Ovary (tissue), 10 donors: ENCODE measurements at places on chromosomes 5 and 9. TPM values are rescaled to one million over a fixed set of nuclear protein-coding genes. Genes with fewer than 3 reads are reported as not detected.
A peak's percentile ranks its signal among the peaks of the same experiment; 100 is the strongest.

DNA sequence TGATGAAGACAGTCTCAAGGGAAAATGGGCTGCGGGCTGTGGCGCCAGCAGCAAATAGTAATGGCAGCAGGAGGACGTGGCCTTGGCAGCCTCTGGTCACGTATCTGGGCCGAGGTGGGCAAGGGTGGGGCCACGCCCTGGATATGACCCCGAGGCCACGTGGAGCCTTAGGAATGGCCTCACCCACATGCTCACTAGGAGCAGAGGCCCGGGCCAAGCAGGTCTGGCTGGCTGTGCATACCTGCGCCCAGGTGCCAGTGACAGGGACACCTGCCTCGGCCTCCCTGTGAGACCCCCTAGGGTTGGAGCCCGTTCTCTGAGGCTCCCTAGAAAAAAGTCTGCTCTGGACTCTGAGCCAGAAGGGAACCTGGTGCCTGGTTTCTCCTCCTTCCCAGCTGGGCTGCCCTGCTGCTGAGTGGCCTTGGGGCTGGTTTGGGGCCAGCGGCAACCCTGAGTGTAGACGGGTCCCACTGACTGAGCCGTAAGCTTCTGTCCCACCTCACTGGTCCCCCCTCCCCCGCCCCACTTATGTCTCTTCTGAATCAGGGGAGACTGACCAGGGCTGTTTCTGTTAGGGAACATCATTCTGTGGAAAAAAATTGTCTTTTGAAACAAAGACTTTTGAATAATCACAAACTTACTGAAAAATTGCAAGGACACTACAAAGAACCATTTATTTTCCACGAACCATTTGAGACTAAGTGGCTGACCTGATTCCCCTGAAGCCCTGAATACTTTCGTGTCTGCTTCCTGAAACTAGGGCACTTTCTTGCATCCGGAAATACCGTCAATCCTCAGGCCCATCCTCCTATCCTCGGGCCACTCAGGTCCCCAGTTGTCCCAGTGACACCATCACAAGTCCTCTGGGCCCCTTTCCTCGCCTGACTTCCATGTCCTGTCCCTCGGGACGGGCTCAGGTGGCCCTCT, 60.8 kb downstream of the WNK2 start:
- no peaks in the 10 kb centered on the region for H3K27me3 ChIP-seq
- DNase-seq, result no peak
- H3K27ac ChIP-seq, result no peak overlapping the region
- H3K4me1 ChIP-seq, result no peaks in the 10 kb centered on the region
- no peak overlapping the region for H3K4me3 ChIP-seq

DNA sequence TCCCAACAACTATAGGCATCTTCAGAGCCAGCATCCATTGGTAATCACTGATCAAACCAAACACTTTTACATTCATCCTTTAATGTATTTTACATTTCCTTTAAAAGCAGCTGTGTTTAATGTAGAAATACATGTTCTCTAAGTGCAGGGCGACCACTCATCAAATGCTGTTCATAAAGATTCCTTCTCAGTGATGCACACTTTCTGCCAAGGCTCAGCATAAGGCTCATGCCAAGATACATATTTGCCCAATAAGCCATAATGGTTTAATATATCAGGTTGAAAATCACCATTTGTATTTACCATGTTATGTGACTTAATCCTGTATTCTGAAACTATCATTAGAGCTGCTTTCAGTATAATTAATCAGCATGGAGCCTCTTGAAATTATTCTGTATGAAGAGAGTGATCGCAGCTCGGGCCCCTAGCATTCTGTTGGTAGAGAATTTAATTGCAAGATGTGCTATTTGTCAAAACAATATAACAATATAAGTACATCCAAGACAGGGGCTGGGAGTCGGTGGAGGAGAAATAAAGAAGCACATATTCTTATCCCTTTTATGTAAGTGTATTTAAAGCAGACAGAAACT, 267.5 kb downstream of the EBF1 start:
- no peak overlapping the region for H3K27ac ChIP-seq
- no peaks in the 10 kb centered on the region for H3K4me1 ChIP-seq
- H3K36me3 ChIP-seq, result no peaks in the 10 kb centered on the region
- no peaks in the 10 kb centered on the region for H3K27me3 ChIP-seq

DNA sequence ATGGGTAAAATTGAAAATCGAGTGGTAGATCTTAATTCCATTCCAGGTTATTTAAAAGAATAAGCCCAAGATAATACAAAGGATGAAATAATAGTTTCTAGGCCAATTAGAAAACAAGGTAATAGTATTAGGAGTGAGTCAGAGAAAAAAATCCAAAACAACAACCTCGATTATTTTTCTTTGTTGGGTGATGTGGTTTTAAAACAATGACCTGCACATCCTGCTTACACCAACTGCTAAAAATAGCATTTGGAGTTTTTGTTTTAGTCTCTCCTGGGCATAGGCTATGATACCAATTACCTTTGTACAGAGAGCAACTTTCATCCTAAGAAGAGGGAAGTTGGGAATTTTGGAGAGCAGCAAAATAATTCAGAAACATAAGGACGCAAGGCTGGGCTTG, 101.7 kb upstream of the MYO10 start:
- H3K27ac ChIP-seq, result no peak overlapping the region
- H3K36me3 ChIP-seq, result no peaks in the 10 kb centered on the region
- no peaks in the 10 kb centered on the region for H3K27me3 ChIP-seq
- H3K4me1 ChIP-seq, result peaks cover 1% of the 10 kb centered on the region

GRCh38 chr5:172802112-172802511, 31.1 kb upstream of the DUSP1 start:
- no peak overlapping the region for H3K4me3 ChIP-seq
- no peak overlapping the region for H3K27ac ChIP-seq
- no peak for DNase-seq
- no peaks in the 10 kb centered on the region for H3K27me3 ChIP-seq
- H3K36me3 ChIP-seq, result no peaks in the 10 kb centered on the region

GRCh38 chr5:150779397-150780186, 1.0 kb downstream of the SMIM3 start:
- no peaks in the 10 kb centered on the region for H3K36me3 ChIP-seq
- peaks cover 28% of the 10 kb centered on the region for H3K4me1 ChIP-seq
- peak overlapping the region; percentile 84 for H3K27ac ChIP-seq
- peak overlapping the region; percentile 83 for H3K4me3 ChIP-seq
- no peaks in the 10 kb centered on the region for H3K27me3 ChIP-seq

DNA sequence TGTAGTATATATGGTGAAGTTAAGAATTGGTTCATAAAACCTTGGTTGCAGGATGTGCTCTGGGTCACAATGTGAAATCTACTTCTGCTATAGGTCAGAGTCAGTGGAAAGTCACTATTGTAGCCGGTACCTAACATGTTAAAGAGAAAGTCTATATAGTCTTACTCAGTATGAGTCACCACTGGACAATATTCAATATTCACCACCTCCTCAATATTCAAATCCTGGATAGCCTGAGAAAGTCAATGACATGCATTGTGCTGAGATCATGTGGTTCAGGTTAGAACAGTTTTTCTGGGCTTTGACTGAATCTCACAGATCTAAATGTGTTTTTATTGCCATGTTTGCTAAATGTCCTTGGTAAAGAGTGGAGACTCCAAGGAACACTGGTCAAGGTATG, 108.8 kb downstream of the HMHB1 start:
- H3K4me3 ChIP-seq, result no peak overlapping the region
- H3K36me3 ChIP-seq, result no peaks in the 10 kb centered on the region
- no peak for DNase-seq
- H3K27ac ChIP-seq, result no peak overlapping the region
- no peaks in the 10 kb centered on the region for H3K27me3 ChIP-seq

- no peak for DNase-seq
- no peak overlapping the region for H3K27ac ChIP-seq
- H3K4me3 ChIP-seq, result no peak overlapping the region
- H3K27me3 ChIP-seq, result no peaks in the 10 kb centered on the region
Measured at GRCh38 chr5:135456238-135457099, 4.3 kb upstream of the TIFAB start.

DNA sequence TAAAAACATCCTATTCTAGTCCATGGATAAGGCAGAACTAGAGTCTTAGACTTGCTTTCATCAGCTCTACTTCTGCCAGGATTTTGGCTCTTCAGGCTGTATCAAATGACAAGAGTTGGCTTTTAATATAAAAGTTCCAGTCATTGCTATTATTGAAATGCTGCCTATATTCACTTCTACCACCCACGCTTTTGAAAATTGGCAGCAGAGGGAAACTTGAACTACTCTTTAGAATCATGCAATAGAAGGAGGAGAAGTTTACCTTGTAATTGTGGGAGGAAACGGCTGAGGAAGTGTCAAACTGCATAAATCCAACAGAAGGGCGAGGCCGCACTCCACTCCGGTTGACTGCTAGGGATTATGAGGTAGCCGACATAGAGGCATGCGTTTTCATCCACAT, 122.6 kb upstream of the BASP1 start:
- no peak overlapping the region for H3K4me3 ChIP-seq
- no peaks in the 10 kb centered on the region for H3K36me3 ChIP-seq
- H3K4me1 ChIP-seq, result no peaks in the 10 kb centered on the region
- H3K27ac ChIP-seq, result no peak overlapping the region

GRCh38 chr9:36584620-36585460, 12.1 kb downstream of the MELK start:
- no peak overlapping the region for H3K27ac ChIP-seq
- no peaks in the 10 kb centered on the region for H3K27me3 ChIP-seq
- no peak overlapping the region for H3K4me3 ChIP-seq
- no peaks in the 10 kb centered on the region for H3K4me1 ChIP-seq
- no peaks in the 10 kb centered on the region for H3K36me3 ChIP-seq
- no peak for DNase-seq

Gene ORM2
- 0.82 TPM for total RNA-seq

Gene TSTD2
- total RNA-seq, result 32.2 TPM

DNA sequence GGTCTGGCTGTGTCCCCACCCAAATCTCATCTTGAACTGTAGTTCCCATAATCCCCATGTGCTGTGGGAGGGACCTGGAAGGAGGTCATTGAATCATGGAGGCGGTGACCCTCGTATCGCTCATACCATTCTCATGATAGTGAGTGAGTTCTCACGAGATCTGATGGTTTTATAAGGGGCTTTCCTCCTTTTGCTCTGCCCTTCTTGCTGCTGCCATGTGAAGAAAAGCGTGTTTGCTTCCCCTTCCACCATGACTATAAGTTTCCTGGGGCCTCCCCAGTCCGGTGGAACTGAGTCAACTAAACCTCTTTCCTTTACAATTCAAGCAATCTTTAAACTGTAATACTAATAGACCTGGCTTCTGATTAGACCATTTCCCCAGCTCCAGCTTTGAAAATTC, 92.2 kb upstream of the SARDH start:
- DNase-seq, result no peak
- no peaks in the 10 kb centered on the region for H3K36me3 ChIP-seq
- H3K27me3 ChIP-seq, result no peaks in the 10 kb centered on the region
- no peak overlapping the region for H3K27ac ChIP-seq
- no peaks in the 10 kb centered on the region for H3K4me1 ChIP-seq

- H3K4me3 ChIP-seq, result no peak overlapping the region
- no peaks in the 10 kb centered on the region for H3K27me3 ChIP-seq
- no peaks in the 10 kb centered on the region for H3K4me1 ChIP-seq
- no peaks in the 10 kb centered on the region for H3K36me3 ChIP-seq
- no peak overlapping the region for H3K27ac ChIP-seq
Measured at GRCh38 chr9:119963258-119963797, 594.1 kb upstream of the BRINP1 start.

Gene SPINK7
- total RNA-seq, result not detected

- no peaks in the 10 kb centered on the region for H3K36me3 ChIP-seq
- no peak overlapping the region for H3K27ac ChIP-seq
- no peak overlapping the region for H3K4me3 ChIP-seq
- DNase-seq, result no peak
Measured at GRCh38 chr5:148910686-148911361, 84.4 kb downstream of the ADRB2 start.

Gene MEGF10
- 0.50 TPM for total RNA-seq

GRCh38 chr9:4066120-4066519, 233.7 kb downstream of the GLIS3 start:
- H3K4me1 ChIP-seq, result peaks cover 5% of the 10 kb centered on the region
- H3K4me3 ChIP-seq, result no peak overlapping the region
- DNase-seq, result no peak
- H3K36me3 ChIP-seq, result no peaks in the 10 kb centered on the region
